ENCODE measurements at places on chromosomes 2 and 18.

GRCh38 chr2:149906886-149907285, 319.3 kb upstream of the MMADHC start:
- no peak for DNase-seq

DNA sequence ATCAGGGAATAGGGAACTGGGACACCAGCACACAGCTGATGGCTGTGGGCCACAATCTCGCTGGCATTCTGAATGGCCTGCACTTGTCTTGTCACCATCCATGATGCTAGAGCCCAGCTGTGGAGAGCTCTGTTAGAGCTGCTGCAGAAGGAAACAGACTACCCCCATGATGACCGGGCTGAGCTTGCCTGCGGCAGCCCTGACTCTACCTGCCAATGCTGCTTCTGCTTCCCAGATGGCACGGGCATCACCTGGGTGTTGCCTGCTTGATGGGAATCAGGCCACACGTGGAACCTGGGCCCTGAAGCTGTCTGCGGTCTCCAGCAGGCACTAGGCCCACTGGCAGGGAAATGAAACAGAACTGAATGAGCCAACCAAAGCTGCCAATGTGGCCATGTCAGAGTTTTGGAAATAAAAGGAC, 11.2 kb upstream of the DAW1 start:
- no peak for DNase-seq

GRCh38 chr2:170533156-170533555, 182.0 kb upstream of the SP5 start:
- no peak for DNase-seq

DNA sequence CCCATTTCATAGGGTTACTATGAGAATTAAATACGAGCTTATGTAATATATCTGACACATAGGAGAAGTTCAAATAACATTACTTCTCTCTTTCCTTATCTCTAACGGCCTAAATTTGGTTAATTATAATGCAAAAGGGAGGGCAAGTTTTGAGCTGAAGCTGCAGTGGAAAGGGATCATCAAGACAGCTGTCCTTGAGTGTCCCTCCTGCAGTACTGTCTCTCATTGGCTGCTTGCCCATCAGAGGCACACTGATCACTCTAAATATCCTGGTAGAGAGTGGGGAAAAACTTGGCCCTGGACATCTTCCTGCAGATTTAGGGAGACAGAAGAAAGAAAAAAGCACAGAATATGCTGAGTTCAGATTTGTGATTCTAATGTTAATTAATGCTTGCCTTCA, 186.0 kb downstream of the CAMKMT start:
- no peak for DNase-seq

- DNase-seq = no peak
These were observed 157.6 kb downstream of the ARL6IP6 start for GRCh38 chr2:152875701-152876695.

DNA sequence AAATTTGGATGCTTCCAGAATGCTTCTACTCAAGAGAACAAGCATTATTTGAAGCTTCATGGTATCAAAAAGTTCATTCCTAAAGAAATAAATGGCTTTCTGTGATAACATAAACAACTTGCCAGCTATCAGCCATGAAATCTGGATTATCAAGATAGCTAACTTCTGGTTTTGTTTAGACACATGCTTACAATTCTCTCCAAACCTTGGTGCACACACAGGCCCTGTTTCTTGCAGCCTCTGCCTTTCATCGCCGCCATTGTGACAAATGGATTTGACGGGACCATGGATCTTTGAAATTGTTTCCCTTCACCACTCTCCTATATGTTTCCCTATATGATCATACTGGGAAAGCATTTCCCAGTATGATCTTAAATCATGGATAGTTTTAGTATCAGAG, 47.9 kb upstream of the CABLES1 start:
- DNase-seq = no peak

DNA sequence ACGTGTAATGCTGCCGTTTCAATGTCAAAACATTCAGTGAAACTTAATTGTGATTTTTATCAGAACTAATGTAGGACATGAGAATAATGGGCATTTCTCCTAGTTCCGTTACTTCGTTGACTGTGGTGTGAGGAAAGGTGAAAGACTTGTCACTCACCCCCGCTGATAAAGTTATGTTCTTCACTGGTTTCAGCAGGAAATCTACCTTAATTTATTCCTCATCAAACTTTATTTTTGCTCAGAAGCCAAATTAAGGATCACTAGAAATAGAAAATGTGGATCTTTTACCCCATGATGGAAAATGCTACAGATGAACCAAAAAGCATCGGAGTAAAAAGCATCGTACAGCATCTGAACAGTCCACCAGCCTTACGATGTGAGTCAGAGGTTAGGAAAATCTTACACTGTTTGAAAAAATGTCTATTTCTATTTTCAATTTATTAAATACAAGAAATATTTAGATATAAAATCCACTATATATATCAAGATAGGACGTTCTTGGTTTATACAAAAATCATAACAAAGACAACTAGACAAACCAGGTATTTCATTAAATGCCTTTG, 1.0 kb upstream of the ROCK1 start:
- DNase-seq = no peak

DNA sequence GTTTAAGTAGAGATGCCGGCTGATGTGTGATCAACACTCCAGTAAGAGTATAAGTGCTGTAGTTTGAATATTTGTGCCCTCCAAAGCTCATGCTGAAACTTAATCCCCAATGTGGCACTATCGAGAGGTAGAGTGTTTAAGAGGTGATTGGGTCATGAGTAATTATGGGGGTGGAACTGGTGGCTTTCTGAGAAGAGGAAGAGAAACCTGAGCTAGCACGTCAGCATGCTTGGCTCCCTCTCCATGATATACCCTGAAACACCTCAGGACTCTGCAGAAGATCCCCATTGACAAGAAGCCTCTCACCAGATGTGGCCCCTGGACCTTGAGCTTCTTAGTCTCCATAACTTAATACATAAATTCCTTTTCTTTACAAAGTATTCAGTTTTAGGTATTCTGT, 584.8 kb downstream of the TSN start:
- DNase-seq = no peak

- DNase-seq = no peak
These were observed 39.7 kb downstream of the HPCAL1 start for GRCh38 chr2:10342245-10342951.

DNA sequence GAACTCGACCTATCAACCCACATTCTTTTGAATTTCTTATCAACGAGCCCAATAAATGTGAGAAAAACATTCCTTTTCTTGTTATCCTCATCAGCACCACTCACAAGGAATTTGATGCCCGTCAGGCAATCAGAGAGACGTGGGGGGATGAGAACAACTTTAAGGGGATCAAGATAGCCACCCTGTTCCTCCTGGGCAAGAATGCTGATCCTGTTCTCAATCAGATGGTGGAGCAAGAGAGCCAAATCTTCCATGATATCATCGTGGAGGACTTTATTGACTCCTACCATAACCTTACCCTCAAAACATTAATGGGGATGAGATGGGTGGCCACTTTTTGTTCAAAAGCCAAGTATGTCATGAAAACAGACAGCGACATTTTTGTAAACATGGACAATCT, 378.2 kb downstream of the STK39 start:
- no peak for DNase-seq

DNA sequence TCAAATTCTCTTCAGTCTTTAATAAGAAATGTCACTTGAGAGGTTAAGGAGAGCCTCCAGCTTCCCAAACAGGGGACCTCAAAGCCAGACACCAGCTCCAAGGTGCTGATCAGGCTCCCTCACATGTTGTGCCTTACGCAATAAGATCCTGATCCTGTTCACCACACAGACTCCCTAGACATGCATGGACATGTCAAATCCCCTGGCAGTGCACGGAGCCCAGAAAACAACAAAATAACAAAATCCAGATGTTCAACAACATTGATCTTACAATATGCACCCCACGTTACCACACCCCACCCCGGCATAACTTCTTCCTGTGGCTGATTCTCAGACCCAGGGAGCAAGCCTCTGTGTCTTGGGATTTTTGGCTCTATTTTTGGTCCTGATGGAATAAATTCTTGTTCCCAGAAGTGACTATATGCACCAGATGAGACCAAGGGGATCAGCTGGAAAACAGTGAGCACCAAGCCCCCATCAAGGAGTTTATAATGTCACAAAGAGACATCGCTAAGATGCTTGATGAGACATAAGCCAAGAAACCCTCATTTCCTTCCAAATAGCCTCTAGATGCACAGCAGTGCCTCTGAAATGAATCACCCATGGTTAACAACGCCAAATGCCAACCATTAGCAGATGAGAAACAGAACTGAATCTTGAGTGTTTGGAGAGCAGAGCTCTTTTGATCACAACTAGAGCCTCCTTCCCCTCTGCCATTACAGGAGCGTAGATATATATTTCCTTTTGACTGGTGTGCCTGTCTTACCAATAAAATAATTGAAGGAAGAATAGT, 198.2 kb downstream of the PRKCE start:
- no peak for DNase-seq

DNA sequence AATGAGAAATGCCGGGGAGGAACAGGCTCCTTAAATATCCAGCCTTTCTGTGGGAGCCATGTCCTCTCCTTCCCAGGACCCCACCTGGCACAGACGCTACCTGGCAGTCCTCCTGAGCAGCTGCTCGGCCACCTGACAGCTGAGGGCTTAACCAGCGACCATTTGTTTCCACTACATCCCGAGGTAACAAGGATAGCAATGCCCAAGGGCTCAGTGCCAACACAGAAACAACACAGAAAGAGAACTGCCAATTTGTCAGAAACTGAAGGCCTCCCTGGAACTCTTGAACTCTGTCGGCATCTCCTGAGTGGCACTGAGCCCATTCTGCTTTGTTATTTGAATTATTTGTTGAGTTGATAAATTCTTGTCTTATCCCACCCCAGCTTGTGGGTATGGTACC, 122.2 kb upstream of the ARHGAP28 start:
- no peak for DNase-seq

DNA sequence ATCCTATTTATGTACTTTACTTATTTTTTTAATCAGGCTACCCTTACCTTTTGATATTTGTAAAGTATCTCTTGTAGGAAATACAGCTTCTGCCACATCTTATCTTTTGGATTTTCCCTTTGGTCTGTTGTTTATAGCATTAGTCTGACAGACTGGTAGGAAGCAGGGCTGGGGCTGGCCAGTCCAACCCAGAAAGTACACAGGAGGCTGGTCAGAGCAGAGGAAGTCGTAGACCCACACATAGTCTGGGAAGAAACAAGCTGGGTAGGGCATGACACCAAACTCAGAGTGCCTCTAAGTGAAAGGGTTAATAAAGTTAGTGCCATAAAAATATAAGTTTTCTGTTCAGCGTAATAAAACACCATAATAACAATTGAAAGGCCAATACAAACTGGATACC, 51.7 kb downstream of the BOLA3 start:
- DNase-seq = no peak

DNA sequence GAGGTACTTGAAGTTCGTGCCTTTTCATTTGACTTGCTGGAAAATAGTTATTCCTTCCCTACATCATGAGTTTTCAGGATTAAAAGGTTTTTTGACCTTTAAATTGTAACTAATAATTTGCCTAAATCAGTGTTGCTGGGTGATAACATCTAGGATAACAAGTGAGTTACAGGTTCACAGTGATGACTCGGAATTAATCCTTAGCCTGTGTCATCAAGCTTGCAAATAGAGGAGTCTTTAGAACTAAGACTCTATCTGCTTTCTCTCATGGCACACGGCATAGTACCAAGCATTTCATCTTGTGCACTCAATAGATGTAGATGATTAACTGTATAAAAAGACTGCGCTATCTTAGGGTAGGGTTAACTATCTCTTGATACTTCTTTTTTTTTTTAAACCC, 79.5 kb downstream of the CAMKMT start:
- DNase-seq = no peak

DNA sequence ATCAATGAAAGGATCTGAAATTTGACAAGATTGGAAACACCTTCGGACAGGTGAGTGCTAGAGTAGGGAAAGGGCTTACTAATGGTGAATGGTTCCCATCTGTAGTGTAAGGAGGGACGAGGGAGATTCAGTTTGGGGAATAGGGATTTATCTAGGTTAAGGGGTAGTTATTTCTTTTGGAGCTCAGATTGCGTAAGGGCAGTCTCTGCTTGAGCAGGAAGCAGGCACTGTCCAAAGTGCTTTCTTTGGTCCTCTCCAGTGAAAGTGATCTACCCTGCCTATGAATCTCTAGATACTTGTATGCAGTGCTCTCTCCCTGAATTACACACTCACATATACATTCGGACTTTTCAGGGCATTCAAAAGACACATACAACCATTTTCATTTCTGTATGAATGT, 272.9 kb upstream of the FIGN start:
- DNase-seq = no peak

DNA sequence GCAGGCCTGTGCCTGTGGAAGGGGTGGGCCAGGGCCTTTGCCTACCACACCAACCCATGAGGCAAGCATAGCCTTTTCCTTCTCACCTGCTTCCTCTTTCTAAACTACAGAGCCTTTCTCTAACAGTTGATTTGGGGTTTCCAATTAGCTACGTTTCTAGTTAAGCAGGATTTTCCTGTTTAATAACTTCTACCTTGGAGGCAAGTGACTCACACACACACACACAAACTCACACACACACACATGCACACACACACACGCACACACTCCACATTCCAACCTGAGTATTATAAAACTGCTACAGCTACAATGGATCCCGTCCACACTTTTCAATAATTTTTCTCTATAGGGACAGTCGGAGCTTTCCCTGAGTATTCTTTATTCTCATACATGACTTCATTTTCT, 84.9 kb downstream of the SOX11 start:
- no peak for DNase-seq

DNA sequence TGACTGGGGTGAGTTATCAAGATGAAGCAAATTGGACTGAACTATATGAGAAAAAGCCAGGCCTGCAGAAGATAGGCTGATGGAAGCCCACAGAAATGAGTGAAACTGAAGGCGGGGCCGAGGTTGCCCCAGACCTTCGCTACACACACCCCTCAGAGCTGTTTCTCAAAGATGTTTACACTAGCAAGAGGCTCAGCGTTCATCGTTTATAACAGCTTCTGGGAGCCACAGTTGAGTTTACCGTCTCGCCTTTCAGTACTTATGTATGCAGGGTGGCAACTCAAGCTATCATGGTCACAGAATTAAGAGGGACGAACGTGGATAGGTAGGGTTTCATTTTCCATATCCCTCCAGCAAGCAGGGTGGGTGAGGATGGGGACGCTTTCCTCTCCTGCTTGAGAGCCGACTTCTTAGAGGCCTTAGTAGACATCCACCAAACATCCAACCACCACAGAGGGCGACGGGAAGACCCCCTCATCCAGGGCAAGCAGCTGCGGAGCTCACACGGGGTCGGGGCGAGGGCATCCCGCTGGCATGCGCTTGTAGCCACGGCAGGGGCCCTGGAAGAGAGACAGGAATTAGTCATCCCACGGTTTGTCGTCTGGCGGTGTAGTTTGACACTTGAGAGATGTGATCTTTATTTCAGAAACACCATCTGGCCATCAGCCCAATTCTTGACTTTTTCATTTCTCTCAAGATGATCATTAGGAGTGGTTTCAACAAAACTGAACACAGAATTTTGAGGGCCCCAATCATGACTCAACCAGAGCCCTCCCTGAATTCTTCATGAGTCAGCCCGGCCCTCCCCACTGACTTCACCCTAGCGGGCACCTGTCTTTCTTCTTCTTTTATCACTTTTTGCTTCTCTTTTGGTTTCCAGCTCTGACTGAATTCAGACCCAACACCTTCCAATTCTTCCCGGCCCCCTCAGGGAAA, 109.1 kb upstream of the CTDP1 start:
- DNase-seq = no peak

Data from stimulated activated CD8-positive, alpha-beta memory T cell treated with anti-CD3 and anti-CD28 coated beads, Interleukin-4, amount 100 ng/mL, for 1 hour (primary cell).